ENCODE measurements at places on chromosomes 2 and 18.

GRCh38 chr2:953975-954686, 3.5 kb downstream of the SNTG2 start:
- DNase-seq: peak; percentile 32

DNA sequence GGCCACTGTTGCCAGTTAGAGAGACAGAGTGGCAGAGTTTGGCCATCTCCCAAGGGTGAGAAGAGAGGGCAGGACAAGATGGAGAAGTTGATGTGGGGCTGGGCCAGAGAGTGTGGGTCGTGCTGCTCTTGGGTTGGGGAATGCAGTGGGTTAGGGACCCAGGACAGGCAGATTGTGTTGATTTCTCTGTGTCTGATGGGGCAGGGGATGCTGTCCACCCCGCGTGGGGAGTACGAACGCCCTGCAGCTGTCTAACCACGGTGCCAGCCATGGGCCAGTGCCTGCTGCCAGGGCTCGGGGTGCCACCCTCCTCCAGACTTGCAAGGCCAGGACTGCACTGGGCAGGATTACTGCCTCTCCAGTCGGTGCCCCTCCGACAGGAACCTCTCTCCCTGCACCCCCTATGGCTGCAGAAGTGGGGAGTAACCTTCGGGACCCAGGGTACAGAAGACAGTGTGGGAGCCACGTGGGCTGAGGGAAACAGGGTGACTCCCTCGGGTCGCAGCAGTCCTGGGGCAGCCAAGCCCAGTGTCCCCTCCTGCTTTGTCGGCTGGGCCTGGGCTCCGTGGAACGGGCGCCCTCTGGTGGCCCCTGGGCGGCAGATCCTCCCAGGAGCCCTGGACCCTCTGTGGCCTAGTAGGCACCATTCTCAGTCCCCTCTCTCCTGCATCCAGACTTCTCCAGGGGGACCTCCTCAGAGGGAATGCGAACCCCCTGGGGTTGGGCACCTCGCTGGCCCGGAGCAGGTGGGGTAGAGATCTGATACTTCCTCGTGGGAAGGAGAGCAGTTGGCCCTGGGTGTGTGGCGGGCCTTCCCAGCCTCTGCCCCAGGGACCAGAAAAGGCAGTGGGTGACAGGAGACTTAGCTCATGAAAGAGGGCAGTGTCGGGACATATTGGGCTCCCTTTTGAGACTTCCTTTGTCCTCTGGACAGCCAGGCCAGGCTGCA, 2.7 kb downstream of the GPC1 start:
- peak; percentile 60 for DNase-seq

DNA sequence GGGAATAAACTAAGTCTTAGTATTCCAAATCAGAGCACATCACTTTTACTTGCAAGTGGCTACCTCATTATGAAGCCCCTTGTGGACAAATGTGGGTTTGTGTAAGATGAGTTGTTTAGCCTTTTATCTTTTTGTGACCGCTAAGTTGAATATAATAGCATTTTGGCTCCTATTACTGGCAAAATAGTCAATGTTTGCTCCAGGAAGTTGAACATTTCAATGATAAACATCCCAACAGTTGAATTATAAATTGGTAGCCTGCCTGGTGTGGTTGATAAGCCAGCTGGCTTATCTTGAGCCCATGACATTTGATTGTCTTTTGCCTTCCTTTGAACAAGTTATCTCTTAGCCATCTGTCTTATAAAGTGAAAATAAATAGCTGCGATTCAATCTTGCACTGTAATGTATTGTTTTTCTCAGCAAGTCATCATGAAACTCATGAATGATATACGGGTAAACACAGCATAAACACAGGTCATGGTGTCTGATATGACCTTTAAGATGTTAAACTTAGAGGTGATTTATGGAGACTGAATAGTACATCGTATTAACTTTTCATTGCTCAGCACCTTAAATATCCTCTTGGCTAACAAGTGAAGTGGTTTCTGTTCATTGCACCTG, 338.4 kb downstream of the SOCS6 start:
- no peak for DNase-seq

GRCh38 chr2:170017860-170018532, 160.0 kb upstream of the MYO3B start:
- peak; percentile 72 for DNase-seq

GRCh38 chr2:204437408-204437807, 107.9 kb upstream of the PARD3B start:
- no peak for DNase-seq

GRCh38 chr2:118968961-118969733, 27.2 kb downstream of the MARCO start:
- DNase-seq: no peak

DNA sequence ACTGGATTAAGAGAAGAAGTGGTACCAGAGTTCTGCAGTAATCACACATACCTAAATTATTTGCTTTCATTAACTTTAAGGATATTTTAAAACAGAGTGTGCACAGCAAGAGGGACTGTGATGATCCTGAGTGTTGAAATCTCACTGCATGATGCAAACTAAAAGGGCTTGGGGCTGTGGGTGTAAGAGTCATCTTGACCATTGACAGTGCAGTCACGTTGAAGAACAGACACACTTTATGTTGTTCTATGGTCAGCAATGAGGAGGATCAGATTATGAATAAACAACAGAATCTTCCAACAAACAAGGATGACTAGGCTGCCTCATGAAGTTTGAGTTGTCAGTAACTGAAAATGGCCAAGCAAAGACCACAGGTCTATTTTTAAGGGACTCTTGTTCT, 87.2 kb upstream of the GALNT5 start:
- no peak for DNase-seq

All from fibroblast of pulmonary artery (primary cell).